ENCODE measurements at places on chromosomes 2 and 18.

GRCh38 chr2:219611866-219612576 is 14.4 kb downstream of the STK11IP start:
- no peak for DNase-seq

GRCh38 chr2:113812204-113812603 is 55.8 kb upstream of the SLC35F5 start:
- no peak for DNase-seq

DNA sequence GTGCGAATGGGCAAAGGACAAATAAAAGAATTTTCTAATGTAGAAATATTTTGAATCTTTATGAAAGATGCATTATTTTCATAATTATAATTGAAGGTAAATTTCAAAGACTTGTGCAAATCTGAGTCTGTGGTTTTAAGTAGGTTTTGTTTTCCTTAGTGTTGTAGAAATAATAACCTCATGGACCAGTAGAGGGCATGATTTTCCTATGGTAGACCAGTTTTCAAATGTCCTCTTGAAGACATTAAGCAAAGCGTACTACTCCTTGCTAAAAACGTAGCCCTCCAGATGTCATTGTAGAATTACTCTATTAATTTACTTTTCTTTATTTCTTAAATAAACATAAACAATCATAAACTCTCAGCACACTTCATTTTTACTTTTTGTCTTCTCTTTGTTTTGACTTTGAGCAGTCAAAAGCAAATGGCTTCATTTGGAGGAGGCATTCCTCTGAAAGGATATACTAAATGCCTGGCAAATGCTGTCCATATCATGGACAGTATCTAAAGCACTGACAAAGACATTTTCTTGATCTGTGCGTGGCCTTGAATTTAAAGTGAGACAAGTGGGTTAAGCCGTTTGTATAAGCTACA is 85.8 kb upstream of the FAM237A start:
- peak; percentile 56 for DNase-seq

DNA sequence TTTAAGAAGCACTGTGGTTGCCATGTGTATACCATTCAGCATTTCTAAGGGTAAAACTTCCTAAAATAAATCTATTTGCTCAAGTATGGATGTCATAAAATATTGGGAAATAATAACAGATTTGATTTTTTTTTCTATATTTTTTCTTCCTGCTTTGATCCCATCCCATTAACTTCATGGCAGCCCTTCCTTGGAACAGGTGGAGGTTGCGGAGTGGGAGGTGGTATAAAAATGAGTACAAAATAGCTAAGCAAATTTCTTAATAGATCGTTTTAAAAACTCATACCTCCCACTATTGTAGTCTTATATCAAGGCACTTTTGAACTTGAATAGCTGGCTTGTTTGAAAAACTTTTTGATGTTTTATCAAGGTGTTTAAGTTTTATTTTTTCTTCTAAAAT is 152.1 kb upstream of the KYNU start:
- DNase-seq: no peak

- no peak for DNase-seq
Measured at GRCh38 chr18:79829136-79829854, 31.6 kb downstream of the KCNG2 start.

DNA sequence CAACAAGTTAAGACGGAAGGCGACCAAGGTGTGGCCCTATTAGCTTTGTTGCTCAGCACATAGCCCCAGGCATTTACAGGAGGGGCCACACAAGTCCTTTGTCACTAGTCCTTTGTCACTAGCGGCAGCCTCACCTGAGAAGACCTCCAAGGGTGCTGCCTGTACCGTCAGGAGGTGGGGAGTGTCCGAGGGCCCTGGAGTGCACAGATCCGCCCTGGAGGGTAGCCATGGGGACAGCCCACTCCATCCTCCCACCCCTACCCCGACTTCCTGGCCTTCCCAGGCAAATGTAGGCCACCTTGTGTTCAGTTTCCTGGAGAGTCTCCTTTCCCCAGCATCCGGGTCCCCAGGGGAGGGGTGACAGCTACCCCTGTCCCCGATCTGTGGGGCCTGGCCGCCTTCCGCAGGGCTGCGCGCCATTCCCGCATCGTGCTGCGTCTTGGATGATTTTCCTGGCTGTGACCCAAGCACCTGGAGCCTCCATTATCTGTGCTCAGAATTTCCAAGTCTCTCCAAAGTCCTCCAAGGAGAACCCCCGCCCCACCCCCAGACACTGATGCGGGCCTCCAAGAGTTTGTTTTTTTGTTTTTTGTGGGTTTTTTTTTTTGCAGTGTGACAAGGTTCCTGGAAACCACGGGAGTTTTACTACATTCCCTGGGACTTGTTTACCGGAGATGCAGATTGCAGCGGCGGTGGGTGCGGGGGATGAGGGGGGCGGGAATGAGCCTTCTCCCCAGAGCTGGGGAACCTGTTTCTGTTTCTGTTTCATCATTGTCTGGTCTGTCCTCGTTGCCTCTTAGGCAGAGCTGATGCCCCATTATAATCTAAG is 28.6 kb downstream of the TEX44 start:
- DNase-seq: peak; percentile 53
